T-cell (primary cell): ENCODE measurements at places on chromosomes 13 and 19.

DNA sequence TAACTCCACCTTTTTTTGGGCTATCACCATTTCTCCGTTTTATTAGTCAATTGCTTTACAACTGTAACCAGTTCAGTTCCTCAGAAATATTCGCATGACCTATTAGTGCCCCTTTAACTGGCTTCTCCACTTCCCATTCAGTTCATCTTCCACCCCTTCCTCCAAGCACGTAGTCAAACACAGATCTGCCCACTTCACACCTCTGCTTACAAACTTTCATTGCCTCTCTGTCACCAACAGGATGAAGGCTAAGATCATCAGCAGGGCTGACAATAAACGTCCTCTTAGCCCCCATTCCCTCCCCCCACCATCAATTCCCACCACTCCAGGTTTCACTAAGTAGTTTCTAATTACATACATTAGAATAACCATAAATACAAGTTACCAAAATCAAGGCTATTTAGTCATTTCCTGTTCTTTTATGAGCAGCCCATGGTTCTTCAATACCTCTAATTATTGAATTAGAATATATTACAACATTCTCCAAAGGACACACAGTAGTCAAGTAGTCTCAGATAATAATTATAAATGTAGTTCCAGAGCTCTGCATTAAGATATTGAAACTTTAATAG is 95.7 kb downstream of the SPRY2 start:
- no peaks in the 10 kb centered on the region for H3K36me3 ChIP-seq
- no peak overlapping the region for H3K27ac ChIP-seq
- no peak overlapping the region for H3K4me3 ChIP-seq
- no peaks in the 10 kb centered on the region for H3K27me3 ChIP-seq
- DNase-seq = no peak

- H3K27ac ChIP-seq = no peak overlapping the region
- no peak for DNase-seq
- no peaks in the 10 kb centered on the region for H3K36me3 ChIP-seq
- H3K4me3 ChIP-seq = no peak overlapping the region
- peaks cover 2% of the 10 kb centered on the region for H3K4me1 ChIP-seq
These were observed 3.1 kb upstream of the GRK1 start for GRCh38 chr13:113663934-113664333.

DNA sequence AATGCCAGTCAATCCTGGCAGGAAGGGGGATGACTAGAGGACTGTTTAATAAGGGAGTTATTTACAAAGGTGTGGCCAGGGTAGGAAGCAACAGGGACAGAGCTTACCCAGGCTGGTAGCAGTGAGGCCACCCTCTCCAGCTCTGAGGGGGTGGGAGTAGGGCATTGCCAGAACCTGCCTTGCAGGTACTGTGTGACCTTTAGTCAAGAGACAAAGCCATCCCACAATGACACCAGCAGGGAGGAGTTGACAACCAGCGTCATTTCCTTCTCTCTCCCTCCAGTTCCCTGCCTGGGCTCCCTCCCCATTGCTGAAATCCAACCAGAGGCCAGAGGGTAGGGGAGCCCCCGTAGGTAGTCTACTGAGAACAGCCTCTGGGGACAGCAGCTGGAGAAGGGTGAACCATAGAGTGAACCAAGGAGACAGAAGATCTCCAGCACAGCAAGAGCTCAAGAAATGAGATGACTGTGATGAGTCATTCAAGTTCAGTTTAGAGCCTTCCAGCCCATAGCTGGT is 33.3 kb upstream of the SPATA13 start:
- H3K4me3 ChIP-seq = no peak overlapping the region
- no peak for DNase-seq
- H3K27ac ChIP-seq = no peak overlapping the region
- H3K4me1 ChIP-seq = peaks cover 3% of the 10 kb centered on the region
- H3K27me3 ChIP-seq = peaks cover 12% of the 10 kb centered on the region

DNA sequence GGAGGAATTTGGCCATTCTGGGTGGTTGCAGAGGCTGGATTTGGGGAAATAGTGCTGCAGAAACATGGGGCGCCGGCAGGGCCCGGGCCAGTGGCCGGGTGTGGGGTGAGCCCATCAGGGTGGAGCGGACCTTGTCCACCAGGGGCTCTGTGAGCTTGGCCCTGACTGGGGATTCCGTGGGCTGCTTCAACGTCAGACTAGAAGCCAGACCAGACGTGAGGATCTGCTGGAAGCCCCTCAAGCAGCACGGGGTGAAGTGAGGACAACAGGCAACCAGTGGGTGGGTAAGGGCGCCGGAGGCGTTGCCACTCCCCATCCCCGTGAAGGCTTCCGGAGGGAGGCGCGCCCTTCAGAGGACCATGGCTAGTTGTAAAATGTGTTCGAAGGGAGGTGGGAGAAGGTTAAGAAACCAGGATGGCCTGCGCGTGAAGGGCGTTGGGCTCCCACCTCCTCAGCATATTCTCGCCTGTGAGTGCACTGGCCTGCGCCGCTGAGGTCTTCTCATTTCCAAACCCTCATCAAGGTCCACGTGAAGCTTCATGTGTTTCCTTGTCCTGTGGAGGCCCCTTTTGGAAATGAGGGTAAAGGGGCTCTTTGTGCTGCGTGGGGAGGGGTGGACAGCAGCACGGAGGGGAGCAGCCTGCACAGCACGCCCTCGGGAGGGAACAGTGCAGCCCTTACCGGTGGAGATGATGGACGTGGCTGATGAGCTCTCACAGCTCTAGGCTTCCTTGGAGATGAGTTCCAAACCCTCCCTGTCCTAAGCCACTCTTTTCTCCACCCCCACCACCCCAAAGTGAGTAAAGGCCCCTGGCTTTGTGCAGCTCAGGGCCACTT is 8.3 kb downstream of the TEX29 start:
- DNase-seq = no peak
- H3K4me1 ChIP-seq = no peaks in the 10 kb centered on the region
- no peak overlapping the region for H3K27ac ChIP-seq
- H3K36me3 ChIP-seq = no peaks in the 10 kb centered on the region
- H3K4me3 ChIP-seq = no peak overlapping the region

DNA sequence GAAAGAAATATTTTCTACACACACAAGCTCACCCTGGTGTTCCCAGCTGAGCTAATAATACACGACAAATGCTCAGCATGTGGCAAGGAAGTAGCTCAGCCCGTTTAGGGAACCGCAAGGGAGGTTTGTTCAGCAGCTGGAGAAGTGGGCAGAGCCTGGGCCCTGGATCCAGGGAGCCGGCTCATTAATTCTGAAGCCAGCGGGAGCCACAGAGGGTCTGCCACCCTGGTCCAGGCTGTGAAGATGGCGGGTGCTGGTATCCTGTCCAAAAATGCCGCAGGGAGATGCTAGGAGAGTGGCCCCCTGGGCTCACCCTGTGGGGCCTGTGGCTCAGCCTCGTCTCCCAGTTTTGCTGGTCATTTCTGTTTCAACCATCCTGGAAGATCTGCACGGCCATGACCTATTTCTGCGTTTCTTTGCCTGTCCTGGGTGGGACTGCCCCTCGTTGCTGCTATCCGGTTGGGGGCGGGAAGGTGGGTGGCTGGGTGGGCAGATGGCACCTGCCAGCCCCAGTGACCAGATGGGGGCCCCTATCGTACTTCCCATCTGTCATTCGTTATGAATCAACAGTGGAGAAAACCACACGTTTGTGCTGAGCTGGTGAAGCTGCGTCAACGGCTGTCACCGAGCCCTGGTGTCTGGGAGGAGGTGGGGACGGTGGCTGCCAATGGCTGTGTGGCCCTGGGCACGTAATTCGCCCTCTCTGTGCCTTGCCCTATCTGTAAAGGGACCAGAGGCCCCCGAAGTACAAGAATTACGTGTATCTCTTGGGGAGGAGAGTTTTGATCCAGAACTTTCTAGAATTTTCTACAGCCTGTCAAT is 2.7 kb upstream of the GNA15 start:
- H3K4me3 ChIP-seq = peak overlapping the region; percentile 51
- no peaks in the 10 kb centered on the region for H3K36me3 ChIP-seq
- H3K27ac ChIP-seq = peak overlapping the region; percentile 75
- peaks cover 21% of the 10 kb centered on the region for H3K27me3 ChIP-seq
- H3K4me1 ChIP-seq = peaks cover 9% of the 10 kb centered on the region
- peak; percentile 73 for DNase-seq

DNA sequence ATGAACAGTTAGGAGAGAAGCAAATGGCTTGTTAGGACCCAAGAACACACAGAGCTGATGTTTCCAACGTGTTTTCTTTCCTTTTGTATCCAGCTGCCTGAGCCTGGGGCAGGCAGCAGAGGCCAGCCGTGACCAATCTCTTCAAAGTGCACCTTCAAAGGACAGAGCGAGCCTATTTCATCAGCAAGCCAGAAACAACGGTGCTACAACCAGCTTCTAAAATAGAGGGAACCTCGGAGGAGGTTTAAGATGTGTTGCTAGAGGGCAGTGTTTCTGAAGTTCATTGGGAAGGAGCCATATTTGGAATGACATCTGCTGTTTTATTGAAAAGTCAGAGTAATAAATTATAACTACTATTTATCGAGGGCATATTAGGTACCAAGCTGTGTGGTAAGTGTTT is 56.2 kb upstream of the RFC3 start:
- no peaks in the 10 kb centered on the region for H3K27me3 ChIP-seq
- no peak overlapping the region for H3K4me3 ChIP-seq
- H3K27ac ChIP-seq = no peak overlapping the region
- no peaks in the 10 kb centered on the region for H3K36me3 ChIP-seq
- no peaks in the 10 kb centered on the region for H3K4me1 ChIP-seq

DNA sequence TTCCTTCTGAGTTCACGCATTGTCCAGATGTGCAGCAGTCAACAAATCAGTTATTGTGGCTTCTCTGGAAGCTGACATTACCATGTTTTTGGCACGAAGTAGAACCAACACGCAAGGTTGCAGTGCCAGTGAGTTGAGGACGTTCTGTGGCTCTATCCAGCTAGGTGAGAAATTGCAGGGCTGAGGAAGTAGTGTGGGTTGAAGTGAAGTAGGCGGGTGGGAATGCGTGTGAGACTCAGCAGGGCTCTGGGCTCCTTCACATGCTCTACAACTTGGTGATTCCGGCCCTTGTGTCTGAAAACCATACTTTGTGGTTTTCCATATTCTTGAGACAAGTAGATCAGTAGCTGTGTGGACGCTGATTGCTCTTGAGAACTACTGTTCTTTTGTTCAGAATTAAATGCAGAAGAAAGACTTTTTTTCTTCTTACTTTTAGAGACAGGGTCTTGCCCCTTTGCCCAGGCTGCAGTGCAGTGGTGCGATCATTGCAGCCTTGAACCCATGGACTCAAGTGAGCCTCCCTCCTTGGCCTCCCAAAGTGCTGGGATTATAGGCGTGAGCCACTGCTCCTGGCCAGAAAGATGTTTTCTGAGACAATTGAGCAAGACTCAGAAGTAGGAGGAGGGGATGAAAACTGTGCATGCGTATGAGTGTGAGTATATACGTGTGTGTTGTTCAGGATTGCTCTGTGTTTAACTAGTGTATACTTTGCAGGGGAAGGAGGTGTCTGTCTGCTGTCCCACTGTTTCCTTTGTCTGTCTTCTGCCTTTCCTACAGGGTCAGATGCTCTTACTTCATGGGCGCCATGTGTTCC is 46.2 kb downstream of the GATAD2A start:
- peaks cover 93% of the 10 kb centered on the region for H3K4me1 ChIP-seq
- H3K36me3 ChIP-seq = peaks cover 3% of the 10 kb centered on the region
- H3K27me3 ChIP-seq = no peaks in the 10 kb centered on the region
- peak; percentile 43 for DNase-seq

DNA sequence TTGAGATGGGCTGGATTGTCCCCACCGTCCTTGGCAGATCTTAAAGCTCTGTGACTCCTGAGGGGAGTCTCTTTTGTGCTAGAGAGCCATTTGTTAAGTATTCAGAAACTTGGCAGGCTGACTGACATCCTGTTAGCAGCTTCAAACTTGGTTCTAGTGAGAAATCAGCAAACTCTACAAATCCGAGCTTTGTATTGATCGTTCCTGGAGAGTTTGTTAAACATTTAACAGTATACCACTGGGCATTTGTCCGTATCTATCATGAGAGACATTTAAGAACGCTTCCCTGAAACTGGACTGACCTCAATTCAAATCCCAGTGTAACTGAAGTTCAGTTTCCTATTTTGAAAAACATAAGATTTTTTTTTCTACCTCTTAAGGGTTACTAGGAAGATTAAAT is 3.1 kb downstream of the ATP12A start:
- H3K27me3 ChIP-seq = no peaks in the 10 kb centered on the region
- H3K4me3 ChIP-seq = no peak overlapping the region
- peaks cover 14% of the 10 kb centered on the region for H3K4me1 ChIP-seq
- H3K27ac ChIP-seq = no peak overlapping the region
- H3K36me3 ChIP-seq = no peaks in the 10 kb centered on the region

- H3K27me3 ChIP-seq = peaks cover 25% of the 10 kb centered on the region
- no peak overlapping the region for H3K4me3 ChIP-seq
- H3K36me3 ChIP-seq = no peaks in the 10 kb centered on the region
- no peak overlapping the region for H3K27ac ChIP-seq
These were observed 281.8 kb upstream of the ZNF507 start for GRCh38 chr19:32063601-32064000.

- no peaks in the 10 kb centered on the region for H3K36me3 ChIP-seq
- no peaks in the 10 kb centered on the region for H3K27me3 ChIP-seq
- no peak for DNase-seq
- no peak overlapping the region for H3K4me3 ChIP-seq
- no peaks in the 10 kb centered on the region for H3K4me1 ChIP-seq
These were observed 111.9 kb downstream of the SLC7A1 start for GRCh38 chr13:29483623-29484022.

- no peaks in the 10 kb centered on the region for H3K4me1 ChIP-seq
- peaks cover 4% of the 10 kb centered on the region for H3K27me3 ChIP-seq
- H3K4me3 ChIP-seq = no peak overlapping the region
- DNase-seq = no peak
- H3K27ac ChIP-seq = no peak overlapping the region
- no peaks in the 10 kb centered on the region for H3K36me3 ChIP-seq
These were observed 63.9 kb upstream of the SLC10A2 start for GRCh38 chr13:103130146-103130545.

DNA sequence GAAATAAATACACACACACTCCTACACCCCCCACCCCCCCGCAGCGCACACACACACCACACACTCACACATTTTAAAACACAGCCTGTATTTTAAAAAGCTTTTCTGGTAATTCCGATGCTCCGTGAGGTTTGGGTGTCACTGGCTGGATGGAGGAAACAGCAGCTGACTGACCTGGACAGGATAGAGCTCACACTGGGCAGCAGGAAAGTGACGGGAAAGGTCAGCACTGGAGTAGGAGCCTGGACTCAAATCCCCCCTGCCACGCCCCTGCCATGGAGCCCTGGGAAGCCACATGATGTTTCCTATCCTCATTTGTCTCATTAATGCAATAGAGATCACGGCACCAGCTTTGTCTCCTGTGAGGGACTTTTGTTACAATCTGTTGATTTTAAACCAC is 49.3 kb upstream of the STARD13 start:
- H3K4me1 ChIP-seq = no peaks in the 10 kb centered on the region
- H3K27me3 ChIP-seq = no peaks in the 10 kb centered on the region
- H3K36me3 ChIP-seq = no peaks in the 10 kb centered on the region
- H3K27ac ChIP-seq = no peak overlapping the region
- H3K4me3 ChIP-seq = no peak overlapping the region
